ENCODE measurements at places on chromosomes 1 and 21.

DNA sequence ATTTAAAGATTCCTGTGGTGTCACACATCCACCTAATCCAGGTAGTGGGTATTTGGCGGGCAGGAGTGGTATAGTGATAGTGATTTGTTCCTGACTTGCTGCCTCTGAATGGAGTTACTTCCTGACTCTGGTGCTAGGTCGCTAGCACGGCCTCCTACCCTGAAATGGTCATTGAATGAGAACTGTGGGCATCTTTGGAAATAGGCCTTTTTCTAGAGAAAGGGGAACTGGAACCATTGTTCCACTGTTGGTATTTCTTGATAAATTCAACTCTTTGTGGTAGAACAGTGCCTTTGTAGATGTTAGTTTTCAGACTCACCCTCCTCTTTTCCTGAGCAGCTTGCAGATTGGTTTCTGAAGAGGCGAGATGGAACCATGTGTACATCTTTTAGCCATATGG, 1.5 kb downstream of the QSOX1 start:
- no peak for DNase-seq

DNA sequence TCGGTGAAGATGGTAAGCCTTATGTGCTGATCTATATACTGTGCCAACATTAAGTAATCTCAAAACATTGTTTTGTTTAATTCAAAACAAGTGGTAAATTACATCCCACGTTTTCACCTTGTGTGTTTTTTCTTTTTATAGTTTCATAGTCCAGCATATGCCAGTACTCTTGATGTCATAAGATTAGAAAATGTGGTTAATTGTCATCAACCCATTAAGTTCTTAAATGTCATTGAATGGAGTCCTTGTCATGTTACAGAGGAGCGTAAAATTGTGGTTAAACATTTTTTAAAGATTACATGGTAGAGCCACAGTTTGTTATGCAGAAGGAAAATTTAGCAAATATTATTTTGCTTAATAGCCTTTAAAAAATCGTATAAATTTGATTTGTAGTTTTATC, 93.1 kb downstream of the FNBP1L start:
- no peak for DNase-seq

GRCh38 chr1:91540910-91541309, 40.3 kb downstream of the CDC7 start:
- no peak for DNase-seq

GRCh38 chr1:34231441-34231840, 54.7 kb downstream of the C1orf94 start:
- DNase-seq, result no peak

DNA sequence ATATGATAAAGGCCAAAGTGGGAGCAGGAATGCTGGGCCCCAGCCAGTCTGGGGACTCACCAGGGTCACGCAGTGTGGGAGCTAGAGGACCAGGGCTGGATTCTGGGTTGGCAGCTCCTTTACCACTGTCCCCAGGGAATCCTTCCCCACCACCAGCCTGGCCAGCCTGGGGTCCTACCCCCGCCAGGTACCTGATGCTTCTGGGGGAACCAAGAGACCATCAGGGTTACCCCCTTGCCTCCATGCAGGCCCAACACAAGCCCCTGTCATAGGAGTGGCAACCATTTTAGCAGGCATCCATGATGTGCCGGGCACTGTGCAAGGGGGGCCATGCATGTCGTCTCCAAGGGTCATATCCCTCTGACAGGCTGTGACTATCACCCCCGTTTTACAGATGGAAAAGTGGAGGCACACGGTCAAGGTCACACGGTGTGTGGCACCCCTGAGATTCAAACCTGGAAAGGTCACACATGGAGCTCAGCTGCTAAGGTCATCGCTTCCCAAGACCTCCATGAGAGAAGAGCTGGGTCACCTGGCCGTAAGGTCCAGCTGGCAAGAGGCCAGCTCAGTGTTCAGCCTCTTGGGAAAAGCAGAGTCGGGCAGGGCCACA, 16.4 kb downstream of the RUNX3 start:
- DNase-seq, result no peak
